NCI-H2029 (cell line): ENCODE measurements at places on chromosomes 6 and 20.

GRCh38 chr6:131782764-131783163 lies 25.1 kb upstream of the ENPP1 start:
- no peak for DNase-seq

DNA sequence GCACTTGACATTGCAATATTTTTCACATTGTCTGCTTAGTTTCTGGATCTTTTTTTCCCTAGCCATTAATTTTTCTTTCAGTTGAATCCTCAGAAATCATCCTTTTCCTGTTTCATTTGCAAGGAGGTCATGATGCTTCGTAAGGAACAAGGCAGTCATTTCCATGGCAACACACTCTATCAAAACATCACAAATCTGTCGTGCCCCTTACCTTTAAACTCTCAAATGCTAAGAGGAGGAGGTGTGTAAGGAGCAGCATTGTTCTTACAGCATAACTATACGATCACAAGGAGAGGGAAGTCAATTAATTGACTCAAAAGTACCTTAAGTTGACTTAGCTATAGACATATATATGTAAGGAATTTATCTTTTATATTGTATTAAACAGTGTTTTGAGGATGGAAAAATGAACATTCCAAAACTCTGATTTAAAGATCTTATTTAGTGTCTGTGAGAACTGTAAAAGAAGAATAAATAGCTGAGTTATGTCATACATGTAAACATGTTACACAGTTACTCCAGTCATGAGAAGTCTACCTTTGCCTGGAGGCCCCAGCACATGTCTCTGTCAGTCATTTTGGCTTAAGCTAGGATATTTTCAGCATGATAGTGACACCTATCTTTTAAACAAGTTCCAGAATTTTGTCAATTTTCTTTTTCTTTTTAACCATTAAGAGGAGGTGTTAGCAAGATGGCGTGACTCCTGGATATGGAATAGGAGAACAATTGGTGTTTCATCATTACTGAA lies 41.6 kb downstream of the CDKAL1 start:
- no peak for DNase-seq

GRCh38 chr6:15628499-15629131 lies 34.2 kb downstream of the DTNBP1 start:
- DNase-seq: no peak

GRCh38 chr20:18092890-18093289 lies 35.2 kb upstream of the OVOL2 start:
- DNase-seq: no peak

DNA sequence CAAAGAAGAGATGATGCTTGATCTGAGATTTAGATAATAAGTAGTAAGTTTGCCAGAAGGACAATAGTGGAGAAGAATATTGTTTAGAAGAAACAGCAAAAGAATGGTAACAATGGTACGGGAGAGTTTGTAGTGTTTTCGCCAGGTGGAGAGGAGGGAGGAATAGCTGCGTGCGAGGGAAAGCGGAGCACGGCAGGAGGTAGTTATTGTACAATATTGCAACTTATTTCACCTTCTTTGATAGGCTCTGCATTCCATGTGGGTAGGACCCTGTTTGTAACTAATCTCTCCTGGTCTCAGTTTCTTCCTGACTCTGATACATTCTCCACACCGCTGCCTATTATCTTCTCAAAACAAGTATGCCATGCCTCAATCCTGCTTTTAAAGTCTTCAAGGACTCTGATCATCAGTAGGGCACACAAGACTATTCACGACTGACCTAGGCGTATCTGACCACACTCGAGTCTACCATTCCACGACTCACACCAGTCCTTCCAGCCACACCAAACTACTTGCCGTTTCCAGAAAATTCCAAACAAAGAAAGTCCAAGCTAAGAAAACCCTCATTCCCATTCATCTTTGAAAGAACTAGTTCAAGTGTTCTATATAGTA lies 1.1 kb downstream of the PPIL4 start:
- no peak for DNase-seq

DNA sequence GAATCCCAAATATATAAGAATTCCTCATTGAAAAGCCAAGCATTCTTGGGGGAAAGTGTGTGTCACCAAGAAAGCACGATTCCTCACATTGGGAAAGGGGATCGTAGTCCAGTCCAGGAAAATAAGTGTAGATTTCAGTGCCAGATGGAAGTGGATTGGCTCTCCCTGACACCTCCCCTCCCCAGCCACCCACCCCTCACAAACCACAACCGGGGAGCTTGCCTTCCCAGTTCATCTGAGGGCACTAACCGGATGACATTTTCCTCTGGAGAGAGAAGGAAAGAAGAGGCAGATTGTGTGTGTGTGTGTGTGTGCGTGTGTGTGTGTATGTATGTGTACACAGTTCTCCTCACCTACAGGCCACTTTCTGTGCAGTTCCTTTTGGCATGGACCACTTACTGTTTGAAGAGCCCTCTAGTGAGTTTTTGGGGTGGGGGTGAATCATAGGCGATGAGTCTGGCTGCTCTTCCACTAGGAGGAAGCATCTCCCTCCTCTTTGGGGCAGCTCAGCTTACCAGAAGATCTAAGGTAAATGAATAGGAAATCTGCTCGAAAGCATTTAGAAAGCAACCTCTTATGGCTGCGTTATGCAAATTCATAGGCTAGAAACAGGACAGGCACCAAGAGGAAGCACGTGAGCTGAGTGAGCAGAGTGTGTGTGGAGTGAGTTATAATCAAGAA lies 20.8 kb downstream of the DAAM2 start:
- peak; percentile 80 for DNase-seq

DNA sequence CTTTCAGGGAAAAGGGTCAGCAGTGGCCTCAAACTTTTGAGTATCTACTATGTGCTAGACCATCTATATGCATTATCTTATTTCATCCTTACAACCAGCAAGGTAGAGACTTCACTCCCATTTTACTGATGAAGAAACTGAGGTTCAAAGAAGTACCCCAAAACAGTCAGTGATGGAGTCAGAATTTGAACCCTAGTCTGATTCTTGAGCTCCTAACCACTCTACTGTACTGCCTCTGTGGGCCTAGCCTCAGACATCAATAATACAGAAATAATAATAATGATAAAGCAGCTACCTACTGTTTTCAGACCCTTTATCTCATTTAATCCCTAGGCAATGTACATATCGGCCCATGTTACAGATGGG lies 8.4 kb downstream of the ADA start:
- DNase-seq: no peak

GRCh38 chr6:127031511-127031910 lies 87.0 kb upstream of the RSPO3 start:
- peak; percentile 18 for DNase-seq

GRCh38 chr6:28789553-28790083 lies 134.2 kb downstream of the TRIM27 start:
- DNase-seq: no peak

DNA sequence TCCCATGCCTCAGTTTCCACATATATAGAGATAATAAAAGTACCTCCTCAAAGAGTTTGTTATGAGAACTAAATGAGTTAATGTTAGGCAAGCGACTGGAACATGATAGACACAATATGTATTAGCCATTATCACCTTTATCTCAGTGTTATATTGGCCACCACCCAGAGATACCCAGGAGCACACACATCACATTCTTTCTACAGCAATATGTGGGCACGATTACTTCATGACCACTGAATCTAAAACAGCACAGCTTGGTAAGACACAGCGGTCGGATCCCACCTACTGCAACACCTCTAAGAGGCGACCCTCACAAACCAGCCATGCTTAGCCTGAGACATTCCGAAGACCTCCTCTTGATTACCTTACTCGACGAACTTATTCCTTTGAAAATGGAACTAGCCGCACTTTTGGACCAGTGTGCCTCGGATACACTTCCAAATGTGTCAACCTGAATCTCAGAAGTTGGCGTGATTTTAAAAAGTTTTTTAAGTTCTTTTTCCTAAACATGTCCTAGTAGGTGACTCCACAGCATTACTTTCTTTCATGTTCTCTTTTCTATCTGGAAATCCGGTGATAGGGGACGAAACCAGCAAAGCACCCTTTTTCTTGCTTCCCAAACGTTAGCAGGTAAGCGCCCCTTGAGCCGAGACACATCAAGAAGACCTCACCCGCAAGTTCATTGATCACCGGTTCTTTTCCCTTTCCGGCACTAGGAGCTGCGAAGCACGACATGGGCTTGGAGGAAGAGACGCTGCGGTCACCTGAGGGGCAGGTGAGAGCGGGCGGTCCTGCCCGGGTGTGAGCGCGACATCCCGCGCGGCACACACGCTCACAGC lies 923 bp downstream of the GMDS start:
- DNase-seq: peak; percentile 58

DNA sequence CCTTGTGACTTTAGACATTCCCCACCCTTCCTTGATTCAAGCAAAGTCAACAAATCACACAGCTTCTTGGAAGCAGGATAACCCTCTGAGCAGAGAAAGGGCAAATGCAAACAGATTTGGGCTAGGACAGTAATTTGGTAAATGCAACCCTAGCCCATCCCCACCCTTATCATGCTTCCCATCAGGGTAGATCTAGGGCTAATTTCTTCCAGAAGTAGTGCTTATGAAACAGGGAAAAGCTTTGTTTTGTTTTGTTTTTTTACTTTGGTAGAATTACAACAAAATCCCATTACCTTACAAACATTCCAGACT lies 525.1 kb upstream of the NOX3 start:
- DNase-seq: no peak

DNA sequence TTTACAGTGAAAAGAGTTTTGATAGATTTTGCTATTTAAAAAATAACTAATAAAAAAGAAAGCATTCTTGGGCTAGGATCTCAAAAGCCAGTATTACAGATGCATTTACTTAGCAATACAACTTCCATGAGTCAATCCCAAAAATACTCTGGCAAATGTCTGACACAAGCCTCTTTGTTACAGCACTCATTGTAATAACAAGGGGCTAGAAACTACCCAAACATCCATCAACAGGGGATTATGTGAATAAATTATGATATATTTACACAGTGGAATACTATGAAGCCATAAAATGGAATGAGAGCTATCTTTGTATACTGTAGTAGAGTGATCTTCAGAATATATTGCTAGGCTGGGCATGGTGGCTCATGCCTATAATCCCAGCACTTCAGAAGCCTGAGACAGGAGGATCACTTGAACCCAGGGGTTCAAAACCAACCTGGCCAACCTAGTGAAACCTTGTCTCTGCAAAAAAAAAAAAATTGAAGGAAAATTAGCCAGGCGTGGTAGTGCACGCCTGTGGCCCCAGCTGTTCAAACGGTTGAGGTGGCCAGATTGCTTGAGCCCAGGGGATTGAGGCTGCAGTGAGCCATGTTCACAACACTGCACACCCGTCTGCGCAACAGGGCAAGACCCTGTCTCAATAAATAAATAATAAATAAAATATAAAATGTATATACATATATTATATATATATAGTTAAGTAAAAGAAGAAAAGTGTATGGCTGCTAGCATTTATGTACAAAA lies 34.7 kb upstream of the TOP1 start:
- no peak for DNase-seq

DNA sequence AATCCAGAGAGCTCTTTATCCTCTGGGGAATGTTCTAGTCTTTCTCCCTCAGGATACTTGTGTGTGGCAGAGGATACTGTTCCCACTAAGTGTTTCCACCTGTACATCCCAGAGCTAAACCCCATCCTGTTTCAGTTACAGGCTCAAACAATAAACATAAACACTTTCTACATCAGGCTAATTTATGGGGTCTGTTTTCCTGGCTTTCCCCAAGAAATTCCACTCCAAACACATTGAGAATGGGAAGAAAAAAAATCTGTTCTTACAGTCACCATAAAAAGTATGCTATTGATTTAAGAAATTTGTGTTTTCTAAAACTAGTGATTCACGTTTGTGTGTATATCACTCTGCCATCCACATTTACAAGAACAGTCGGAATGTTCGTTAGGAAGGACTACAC lies 293.9 kb upstream of the FOXQ1 start:
- DNase-seq: no peak

DNA sequence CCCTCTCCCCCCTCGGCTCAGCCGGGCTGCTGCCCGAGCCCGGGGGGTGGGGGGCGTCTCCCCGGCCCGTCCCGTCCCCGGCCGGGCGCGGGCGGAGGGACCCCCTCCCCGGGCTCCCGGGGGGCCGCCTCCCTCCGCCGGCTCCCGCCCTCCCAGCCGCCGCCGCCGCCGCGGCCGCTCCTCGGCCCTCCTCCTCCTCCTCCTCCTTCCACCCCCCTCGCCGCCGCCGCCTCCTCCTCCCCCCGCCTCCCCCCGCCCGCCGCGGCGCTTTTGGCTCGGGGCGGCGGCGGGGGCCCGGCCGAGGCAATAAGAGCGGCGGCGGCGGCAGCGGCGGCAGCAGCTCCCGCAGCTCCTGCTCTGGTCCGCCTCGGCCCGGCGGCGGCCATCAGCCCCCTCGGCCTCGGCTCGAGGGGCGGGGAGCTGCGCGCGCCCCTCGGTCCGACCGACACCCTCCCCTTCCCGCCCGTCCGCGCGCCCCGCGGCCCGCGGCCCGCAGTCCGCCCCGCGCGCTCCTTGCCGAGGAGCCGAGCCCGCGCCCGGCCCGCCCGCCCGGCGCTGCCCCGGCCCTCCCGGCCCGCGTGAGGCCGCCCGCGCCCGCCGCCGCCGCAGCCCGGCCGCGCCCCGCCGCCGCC lies 38.7 kb downstream of the GNAS start:
- DNase-seq: peak; percentile 33

DNA sequence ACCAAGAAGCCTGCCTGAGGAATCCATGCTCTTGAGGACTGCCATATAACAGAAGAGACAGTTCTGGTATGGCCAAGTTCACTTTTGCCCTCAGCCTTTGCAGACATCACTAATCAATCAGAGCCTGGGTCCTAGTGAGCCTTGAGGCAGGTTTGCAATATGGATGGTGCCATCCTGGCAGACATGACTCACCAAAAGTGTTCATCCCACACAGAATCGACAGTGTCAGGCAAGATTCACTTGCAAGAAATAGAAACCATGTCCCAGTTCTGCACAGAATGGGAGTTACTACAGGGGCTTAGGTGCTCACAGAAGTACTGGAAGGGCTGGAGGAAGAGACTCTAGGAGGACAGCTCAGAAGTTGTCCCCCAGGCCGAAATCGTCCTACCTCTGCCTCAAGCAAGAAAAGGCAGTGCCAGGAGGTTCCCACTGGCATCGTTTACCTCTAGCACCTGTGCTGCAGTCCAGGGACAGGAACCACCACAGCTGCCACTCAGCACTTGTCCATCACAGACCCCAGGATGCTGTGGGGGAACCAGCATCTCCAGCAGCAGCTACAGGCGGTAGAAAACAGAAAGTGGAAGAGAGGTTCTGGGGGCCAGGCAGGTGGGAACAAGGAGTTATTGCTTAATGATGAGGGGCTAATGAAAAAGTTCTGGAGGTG lies 42.6 kb upstream of the PHACTR3 start:
- DNase-seq: no peak

GRCh38 chr6:159077123-159077522 lies 32.3 kb upstream of the TAGAP start:
- DNase-seq: no peak

- DNase-seq: no peak
Measured at GRCh38 chr6:27694547-27694874, 217.7 kb downstream of the OR2B2 start.
